Epithelial cell of prostate (primary cell): ENCODE measurements at places on chromosomes 2 and 18.

DNA sequence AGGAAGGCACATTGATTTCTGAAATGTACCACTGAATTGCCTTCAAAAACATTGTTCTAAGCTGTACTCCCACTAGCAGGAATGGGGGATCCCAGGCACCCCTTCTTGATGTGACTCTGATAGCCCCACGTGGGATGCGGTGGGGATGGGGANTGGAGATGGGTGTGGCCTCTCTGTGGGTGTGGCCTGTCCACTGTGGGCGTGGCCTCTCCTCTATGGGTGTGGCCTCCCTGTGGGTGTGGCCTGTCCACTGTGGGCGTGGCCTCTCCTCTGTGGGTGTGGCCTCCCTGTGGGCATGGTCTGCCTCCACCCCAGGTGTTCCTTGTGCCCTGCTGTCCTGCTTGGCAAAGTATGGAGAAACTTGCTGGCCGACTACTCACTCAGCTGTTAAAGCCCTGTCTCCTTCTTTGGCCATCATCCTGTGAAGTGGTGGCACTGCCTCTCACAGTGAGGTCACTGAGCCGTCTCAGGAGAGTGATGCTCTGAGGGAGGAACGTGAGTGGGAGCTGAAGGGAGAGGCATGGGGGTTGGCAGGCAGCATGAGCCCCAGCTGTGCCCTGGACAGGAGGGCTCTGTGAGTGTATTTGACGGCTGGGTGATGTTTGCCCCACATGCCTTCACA lies 6.7 kb upstream of the PARD6G start:
- DNase-seq: no peak

- no peak for DNase-seq
Observed at GRCh38 chr2:44086629-44087028, 82.0 kb upstream of the PPM1B start.

DNA sequence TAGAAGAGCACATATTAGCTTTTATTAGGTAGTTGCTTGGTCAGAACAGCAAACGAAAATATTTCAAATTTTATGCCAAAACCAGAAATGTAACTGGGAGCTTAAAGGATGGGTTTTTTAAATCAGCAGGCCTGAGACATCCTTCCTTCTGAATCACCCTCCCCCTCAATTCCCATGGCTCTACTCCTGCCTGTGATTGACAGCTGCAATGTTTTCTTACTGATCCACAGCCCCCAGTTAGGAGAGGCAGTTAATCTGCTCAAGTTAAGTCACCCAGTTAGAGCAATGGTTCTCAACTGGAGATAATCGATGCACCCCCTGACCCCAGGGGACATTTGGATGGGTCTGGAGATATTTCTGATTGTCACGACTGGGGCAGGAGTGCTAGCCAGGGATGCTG lies 24.9 kb downstream of the KCTD18 start:
- no peak for DNase-seq

DNA sequence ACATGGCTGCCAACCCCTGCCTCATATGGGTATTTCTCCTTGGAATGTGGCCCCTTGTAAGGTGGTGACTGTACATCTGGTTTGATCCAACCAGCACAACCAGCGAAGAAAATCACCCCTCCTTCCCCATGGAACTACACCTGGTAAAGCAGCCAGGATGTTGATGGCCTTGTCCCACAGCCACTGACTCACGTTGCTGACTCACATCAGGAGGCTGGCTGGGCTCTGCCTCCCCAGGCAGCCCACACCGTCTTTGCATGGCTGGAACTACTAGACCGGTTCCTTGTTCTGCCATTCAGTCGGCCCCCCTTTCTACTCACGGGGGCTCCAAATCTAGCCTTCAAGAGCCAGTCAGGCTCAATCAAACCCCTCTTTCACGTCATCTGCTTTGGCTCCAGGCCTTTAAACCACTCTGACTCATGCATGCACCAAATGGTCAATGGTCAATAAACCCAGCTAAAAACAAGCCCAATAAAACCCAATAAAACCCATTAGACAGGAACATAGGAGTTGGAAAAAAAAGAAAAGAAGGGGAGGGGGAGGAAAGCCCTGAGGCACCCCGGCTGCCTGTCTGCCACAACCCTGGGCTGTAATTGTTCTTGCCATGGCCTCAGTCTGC lies 114.8 kb downstream of the PLB1 start:
- DNase-seq: peak; percentile 96

DNA sequence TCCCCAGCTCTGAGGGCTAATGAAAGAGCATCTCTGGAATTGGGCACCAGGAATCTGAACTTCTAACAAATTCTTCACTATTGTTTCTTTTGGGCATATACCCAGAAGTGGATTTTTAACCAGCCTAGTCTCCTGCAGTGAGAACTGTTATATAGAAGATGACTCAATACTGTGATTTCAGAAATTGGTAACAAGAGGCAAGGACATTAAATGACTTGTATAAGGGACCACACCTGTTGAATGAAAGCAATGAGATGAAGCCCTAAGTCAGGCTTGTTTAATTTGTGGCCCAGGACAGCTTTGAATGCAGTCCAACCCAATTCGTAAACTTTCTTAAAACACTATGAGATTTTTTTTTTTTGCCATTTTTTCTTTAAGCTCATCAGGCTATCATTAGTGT lies 57.9 kb downstream of the EPC2 start:
- DNase-seq: no peak
